ENCODE measurements at places on chromosomes 12 and 14.

GRCh38 chr12:102885043-102885932 lies 31.8 kb downstream of the PAH start:
- no peak for DNase-seq

GRCh38 chr12:69533844-69534243 lies 51.4 kb upstream of the CCT2 start:
- DNase-seq = no peak

- no peak for DNase-seq
Observed at GRCh38 chr14:92905667-92906066, 17.3 kb upstream of the CHGA start.

DNA sequence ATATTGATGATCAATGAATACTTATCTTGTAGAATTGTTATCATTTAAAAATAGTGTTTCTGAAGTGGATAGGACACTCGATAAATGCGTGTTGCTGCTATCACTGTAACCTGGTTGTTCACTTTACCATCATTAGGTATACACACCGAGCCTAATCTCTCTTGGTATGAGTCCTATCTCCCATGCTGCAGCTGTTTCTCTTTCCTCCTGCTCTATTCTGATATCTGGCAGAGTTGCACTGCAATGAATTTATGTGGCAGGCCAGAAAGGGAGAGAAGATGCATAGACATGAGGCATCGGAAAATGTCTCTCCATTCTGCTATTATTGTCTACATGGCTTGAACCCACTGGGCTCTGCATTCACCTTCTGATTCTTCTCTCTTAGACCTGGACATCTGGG lies 26.7 kb downstream of the KCNK10 start:
- no peak for DNase-seq

DNA sequence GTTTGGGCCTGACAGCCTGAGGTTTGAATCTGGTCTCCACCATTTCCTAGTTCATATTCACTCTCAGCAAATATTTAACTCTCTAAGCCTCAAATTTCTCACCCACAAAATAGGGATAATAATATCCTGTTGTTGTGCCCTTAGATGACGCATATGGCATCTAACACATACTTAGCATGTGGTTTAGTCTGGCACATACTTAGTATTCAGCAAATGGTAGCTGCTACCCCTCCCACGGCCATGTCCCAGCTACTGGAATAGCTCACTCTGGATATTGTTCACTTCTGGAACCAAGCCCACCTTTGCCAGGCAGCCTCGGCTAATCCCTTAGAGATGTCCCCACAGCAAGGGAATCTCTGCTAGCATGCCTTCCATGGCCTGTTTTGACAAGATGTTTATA lies 53.3 kb downstream of the BICD1 start:
- no peak for DNase-seq

GRCh38 chr14:88607829-88608228 lies 45.0 kb downstream of the ZC3H14 start:
- DNase-seq = no peak

DNA sequence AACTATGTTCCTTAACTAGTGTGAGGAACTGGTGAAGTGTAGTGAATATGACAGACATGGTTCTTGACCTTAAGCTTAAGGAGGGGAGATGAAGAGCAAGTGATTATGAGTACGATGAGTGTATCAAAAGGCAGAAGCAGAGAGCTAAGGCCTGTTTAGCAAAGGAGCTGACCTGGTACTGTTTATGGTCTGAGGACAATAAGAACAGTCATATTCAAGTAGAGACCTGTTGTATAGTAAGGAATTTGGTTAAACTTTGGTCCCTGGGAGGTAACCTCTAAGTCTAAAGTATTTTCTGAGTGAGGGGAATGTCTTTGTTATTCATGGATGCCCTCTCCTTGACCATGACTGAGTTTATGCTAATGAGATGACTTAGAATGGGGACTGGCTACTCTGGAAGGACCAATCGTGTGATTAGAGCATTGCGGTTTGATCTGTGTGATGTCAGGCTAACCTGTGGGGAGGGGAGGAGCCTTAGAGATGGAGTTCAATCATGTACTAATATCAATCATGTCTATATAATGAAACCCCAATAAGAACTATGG lies 389.3 kb downstream of the BMP4 start:
- no peak for DNase-seq

- peak; percentile 78 for DNase-seq
Observed at GRCh38 chr14:51442513-51443175, 202.6 kb downstream of the TMX1 start.

DNA sequence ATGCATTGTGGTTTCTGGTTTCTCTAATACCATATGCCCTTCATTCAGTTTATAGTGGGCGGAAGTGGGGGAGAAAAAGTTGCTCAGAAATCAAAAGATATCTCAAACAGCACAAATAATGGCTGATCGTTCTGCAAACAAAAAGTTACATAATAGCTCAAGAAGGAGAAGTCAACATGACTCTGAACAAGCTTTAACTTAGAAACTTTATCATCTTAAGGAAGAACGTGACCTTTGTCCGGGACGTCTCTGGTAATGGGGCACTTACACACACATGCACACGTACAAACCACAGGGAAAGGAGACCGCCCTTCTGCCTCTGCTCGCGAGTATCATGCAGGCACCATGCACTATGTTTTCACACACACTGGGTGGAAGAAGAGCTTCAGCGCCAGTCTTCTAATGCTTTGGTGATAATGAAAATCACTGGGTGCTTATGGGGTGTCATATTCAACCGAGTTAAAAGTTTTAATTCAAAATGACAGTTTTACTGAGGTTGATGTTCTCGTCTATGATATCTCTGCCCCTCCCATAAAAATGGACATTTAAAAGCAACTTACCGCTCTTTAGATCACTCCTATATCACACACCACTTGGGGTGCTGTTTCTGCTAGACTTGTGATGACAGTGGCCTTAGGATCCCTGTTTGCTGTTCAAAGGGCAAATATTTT lies 4.7 kb downstream of the FOS start:
- DNase-seq = no peak

DNA sequence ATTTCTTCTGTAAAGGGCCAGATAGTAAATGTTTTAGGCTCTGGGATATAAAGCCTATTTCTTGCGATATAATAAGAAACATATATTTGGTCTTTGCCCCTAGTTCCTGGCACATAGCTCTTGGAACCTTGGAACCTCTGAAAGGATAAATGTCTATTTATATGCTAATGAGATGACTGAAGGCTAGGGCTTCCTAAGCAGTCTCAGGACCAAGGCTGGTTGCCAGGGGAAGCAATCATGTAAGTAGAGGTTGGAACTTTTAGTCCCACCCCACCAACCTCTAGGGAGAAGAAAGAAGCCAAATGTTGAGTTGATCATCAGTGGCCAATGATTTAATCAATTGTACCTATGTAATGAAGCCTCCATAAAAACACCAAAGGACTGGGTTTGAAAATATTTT lies 26.6 kb upstream of the NFYB start:
- DNase-seq = no peak

- peak; percentile 5 for DNase-seq
Observed at GRCh38 chr12:126926023-126926594, 1340.9 kb upstream of the TMEM132C start.

GRCh38 chr12:88241862-88242570 lies 99.9 kb downstream of the TMTC3 start:
- peak; percentile 87 for DNase-seq

DNA sequence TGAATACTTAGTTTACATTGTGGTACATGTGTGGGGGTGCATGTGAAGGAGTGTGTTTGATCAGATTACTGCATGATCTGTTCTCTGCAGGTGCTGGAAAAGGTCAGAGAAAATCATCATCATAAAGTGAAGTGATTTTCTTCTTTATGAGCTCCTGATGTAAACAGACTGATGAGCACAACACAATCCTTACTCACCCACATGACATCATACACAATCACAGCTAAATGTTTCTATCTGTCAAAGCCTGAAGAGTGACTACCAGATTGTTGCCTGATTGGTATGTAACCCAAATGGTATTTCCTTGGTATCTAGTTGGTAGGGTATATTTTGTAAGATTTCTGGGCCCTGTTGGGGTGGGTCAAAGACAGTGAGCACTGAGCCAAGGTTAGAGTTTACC lies 270.8 kb downstream of the FOXG1 start:
- DNase-seq = no peak

GRCh38 chr14:70955543-70956480 lies 48.6 kb downstream of the PCNX1 start:
- DNase-seq = peak; percentile 4

GRCh38 chr12:70849265-70849960 lies 71.1 kb downstream of the PTPRR start:
- DNase-seq = peak; percentile 28

GRCh38 chr12:50720501-50720900 lies 43.4 kb upstream of the ATF1 start:
- DNase-seq = no peak

GRCh38 chr14:53006931-53007562 lies 56.2 kb upstream of the FERMT2 start:
- no peak for DNase-seq

DNA sequence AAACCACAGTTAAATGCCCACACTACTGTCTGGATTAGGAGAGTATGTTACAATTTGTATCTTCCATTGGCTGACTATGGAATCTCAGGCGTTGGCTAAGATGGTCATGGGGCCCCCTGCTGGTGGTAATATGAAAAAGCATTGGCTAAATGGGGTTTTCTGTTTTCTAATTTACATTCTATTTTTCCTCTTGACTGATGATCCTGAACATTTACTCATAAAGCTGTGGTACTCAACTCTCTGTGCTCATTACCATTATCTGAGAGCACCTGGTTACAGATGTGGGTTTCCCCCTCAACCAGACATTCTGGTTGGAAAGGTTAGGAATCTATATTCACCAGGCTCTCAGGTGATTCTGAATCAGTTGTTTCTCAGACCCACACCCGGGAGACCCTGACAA lies 64.8 kb downstream of the WSCD2 start:
- peak; percentile 54 for DNase-seq

DNA sequence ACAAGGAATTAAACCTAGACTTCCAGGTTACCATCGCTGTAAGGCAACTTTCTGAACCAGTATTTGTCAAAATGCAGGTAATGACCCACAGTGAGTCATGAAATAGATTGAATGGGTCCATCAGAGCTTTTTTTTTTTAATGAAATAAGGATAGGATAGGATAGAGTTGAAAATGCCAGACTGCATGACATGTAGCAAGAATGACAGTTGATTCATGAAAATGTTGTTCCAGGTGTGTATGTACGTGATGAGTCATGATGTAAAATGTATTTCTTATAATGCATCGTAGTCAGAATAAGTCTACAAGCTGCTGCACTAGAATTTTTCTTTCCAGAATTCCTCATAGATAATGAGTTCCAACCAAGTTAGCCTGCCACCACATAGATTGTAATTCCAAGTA lies 184.4 kb upstream of the BCL2L14 start:
- DNase-seq = peak; percentile 71

- DNase-seq = no peak
Observed at GRCh38 chr12:47935184-47935583, 28.2 kb upstream of the TMEM106C start.
